ENCODE measurements at places on chromosomes 1 and 21.

- DNase-seq = no peak
These were observed 547.4 kb upstream of the CXADR start for GRCh38 chr21:16965424-16965823.

DNA sequence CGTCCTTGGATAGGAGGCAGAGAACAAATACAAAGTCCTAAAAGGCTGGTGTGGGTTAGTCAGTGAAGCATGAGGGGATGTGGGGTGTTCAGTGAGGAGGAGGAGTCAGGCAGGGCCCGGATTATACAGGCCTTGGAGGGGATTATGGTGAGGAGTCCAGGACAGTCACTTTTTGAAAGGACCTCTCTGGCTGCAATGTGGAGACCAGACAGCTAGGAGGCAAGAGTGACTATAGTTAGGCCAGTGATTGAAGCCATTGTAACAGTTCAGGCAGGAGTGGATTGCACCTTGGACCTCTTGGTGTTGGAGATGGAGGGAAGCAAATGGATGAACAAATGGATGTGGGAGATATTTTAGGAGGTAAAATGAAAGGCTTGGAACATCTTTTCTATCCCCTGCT lies 115.8 kb downstream of the C1orf94 start:
- DNase-seq = no peak

DNA sequence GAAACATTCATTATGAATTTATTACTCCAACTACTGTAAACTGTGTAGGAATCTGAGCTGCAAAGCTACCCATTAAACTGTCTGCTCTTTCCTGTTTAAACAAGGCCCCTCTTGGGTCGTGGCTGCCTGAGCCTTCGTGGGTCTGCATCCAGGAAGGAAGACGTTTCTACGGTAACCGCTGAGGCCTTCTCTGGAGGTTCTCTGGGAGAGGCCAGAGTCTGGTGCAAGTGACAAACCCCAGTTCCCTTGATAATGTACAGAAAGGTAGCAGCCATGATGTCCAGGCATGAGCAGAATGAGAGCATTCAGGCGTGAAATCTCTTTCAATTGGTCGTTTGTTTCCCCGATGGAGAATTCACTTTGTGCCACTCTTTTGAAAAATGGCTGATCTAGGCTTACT lies 350.2 kb downstream of the PLPP3 start:
- no peak for DNase-seq

DNA sequence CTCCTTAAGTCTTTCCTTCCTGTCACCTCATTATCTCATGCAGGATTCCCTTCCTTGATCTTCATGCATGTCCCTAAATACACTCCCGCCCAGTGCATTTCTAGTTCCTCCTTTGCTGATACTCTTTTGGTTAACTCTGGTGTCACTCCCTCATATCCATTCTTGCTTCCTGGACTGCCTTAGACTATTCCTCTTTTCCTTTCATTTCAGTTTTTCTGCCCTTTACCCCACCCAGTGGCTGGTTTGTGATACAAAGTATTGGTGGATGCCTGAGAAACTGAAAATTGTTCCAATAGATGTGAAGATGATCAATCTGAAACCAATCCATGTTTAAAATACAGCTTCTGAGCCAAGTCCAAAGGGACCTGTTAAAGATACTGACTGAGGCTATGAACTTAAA lies 553.8 kb upstream of the CAMK1G start:
- DNase-seq = no peak

GRCh38 chr1:109499081-109499480 lies 5.2 kb downstream of the CYB561D1 start:
- DNase-seq = no peak

DNA sequence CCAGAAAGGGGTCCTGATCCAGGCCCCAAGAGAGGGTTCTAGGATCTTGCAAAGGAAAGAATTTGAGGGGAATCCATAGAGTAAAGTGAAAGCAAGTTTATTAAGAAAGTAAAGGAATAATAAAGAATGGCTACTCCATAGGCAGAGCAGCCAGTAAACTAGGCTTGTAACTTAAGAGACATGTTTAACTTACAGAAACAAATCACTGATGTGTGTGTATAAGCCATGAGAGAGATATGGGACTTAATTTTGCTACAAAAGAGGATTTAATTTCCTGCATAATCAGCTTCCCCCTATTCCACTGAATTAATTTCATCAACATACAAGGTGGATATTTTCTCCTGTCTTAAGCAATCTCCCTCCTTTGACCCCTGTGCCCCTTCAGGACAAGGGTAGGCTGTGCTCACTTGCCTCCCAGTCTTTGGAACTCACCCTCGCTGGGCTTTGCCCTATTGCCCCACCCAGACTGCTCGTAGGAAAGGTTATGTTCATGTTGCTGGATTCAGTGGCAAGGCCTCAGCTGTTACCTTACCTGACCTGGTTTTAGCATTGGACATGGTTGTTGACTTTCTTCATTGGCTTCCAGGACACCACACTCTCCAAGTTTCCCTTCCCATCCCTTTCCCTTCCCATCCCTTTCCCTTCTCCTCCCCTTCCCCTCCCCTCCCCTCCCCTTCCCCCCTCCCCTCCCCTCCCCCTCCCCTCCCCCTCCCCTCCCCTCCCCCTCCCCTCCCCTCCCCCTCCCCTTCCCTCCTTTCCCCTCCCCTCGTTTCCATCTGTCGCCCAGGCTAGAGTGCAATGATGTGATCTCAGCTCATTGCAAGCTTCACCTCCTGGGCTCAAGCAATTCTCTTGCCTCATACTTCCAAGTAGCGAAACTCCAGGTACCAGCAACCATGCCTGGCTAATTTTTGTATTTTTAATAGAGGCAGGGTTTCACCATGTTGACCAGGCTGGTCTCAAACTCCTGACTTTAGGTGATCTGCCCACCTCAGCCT lies 44.6 kb downstream of the TBCE start:
- no peak for DNase-seq

DNA sequence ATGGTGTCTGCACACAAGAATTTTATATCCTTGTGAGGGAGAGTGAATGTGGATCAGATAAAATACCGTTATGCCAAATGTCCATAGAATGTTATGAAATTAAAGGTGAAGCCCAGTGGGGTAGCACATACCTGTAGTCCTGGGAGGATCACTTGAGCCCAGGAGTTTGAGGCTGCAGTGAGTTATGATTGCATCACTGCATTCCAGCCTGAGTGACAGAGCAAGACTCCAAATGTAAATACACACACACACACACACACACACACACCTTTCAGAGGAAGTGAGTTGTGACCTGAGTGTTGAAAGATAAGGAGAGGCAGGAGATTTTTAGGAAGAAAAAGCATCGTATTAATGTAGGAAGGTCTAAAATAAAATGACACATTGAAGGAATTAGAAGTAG lies 28.1 kb upstream of the ZYG11A start:
- DNase-seq = no peak

- DNase-seq = no peak
These were observed 267.2 kb upstream of the PLXNA2 start for GRCh38 chr1:208511242-208511860.

- DNase-seq = no peak
These were observed 8.7 kb upstream of the TTF2 start for GRCh38 chr1:117051224-117052064.

GRCh38 chr1:154883919-154884868 lies 14.1 kb upstream of the KCNN3 start:
- DNase-seq = no peak

DNA sequence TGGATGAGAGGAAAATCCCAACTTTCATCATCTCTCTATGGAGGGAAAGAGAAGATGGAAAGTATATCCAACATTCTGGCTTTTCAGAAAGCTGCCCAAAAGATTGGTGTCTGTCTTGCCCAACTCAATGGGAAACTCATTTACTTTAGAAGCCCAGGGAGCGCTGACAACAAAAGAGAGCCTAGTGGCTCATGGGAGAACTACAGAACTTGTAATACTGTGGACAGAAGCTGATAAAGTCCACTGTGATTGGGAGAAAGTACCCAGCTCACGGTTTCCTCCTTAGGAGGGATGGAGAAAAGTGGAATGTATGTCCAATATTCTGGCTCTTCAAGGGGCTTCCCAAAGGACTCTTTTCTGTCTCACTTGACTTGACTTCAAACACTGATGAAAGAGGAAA lies 66.0 kb downstream of the RGS21 start:
- no peak for DNase-seq

DNA sequence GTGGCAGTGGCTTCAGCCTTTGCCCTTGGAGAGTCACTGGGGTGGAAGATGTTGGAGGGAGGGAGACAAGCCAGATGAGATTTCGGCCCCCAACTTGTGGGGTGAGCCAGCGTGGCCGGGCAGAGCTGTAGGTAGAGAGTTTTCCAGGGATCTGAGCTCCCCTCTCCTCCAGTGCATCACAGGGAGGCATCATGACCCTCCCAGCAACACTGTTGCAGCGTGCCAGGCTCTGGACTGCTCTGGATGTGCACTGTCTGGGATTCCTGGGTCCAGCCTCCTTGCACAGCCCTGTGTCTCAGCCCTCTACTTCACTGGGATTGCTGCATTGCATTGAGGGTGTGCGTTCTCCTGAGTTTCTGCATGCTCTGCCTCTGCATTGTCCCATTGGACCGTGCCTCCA lies 8.9 kb downstream of the PTPRU start:
- DNase-seq = no peak

DNA sequence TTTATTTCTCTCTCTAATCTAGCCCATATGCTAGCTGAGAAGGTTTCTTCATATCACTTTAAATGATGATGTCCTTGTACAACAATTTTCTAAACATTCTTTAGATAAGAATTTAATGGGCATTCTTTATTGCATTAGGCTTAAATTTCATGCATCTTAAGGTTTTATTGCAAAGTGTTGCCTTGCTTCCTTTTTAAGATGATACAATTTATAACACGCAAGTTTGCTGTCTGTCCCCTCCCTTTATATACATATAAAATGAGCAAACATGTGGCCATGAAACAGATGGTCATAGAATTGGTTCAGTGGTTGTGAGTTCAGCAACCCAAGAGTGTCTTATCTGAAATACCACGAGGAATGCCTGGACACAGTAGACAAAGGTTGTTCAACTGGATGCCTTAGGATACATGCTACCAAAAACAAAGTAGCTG lies 12.1 kb downstream of the NBPF3 start:
- no peak for DNase-seq

DNA sequence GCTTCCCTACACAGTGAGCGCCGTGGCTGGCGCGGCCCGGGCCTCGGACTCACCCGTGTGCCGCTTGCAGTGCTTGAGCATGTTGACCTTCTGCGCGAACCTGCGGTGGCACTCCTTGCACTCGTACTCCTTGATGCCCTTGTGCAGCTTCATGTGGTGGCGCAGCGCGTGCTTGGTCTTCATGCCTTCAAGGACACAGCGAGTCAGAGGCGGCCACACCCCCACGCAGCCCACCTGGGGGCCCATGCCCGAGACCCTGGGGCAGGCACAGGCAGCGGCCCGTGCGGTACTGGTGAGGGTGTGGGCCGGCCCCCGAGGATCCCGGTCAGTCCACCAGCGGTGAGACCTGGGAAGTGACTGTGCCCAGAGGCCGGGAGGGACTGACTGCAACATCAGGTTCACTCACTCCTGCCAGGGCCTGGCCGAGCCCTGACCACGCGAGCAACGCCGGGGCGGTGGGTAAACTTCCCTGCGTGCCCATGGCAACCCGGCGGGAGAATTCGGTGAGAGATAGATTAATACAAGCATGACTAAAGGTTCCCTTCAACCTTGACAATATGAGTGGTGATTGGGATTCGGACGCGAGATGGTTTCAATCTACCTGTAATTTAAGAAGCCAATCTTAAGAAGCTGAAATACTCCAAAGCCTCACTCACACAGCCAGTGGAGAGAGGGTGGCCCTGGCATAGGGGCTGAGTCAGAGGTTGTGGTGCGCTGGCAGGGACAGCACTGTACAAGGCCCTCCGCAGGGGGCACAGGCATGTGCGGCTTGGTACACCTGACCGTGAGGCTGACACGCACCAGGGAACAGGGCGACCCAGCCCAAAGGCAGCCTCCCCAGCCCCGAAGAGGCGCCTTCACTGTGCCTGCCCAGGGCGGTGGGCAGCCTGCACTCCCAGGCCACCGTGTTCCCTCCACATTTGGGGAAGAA lies 49.1 kb upstream of the RIPK4 start:
- DNase-seq = no peak

DNA sequence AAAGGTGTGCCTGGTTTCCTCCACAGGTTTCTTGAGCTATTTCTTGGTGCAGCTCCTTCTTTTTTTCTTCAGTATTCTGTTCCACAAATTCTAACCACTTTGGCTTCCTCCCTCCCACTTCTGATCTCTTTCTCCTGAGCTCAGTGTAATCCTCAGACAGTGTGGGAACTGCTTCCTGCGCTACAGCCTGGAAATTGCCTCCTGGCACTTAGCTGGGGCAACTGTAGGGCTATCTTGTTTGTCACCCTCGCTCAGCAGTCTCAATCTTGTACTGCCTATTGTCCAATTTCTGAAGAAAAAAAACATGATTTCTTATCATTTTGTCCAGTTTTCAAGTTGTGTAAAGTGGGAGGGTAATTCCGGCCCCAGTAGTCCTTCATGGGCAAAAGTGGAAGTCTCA lies 24.0 kb upstream of the GALNT2 start:
- no peak for DNase-seq

DNA sequence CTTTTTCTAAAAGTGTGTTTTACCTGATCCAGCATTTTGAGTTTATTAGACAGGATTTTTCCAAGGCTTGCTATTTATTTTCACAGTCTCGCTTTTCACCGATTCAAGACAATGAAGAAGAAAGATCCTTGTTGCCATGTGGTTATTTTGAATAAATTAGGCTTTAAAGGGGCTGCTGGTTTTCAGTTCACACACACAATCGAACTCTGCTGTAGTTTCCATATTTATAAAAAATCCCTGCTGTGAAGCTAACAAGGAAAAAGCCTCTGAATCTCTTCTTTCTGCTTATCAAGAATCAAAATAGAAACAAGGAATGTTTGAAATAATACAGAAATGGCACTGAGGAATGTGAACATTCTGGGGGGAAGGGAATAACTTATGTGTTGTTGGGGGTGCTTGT lies 102.5 kb upstream of the KAZN start:
- DNase-seq = no peak

DNA sequence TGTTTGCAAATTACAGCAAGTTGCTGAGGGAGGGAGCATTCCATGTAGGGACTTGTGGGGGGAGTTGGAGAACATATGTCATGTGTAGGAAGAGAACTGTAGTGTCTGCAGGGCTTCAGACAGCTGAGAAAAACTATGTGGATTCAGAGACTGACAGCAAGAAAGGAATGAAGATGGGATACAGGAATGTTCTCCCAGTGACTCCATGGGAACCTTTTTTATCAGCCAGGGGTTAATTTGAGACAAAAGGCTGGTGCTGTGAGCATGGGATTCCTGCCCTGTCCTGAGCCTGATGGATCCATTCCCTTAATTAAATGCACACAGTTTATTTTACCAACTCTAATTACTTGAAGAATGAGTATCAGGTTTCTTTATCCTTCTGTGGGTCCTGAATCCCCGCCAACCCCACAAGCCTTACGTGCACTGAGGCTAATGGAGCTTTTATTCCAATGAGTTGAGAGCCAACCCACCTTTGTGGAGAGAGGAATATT lies 26.5 kb upstream of the PLXNA2 start:
- no peak for DNase-seq

DNA sequence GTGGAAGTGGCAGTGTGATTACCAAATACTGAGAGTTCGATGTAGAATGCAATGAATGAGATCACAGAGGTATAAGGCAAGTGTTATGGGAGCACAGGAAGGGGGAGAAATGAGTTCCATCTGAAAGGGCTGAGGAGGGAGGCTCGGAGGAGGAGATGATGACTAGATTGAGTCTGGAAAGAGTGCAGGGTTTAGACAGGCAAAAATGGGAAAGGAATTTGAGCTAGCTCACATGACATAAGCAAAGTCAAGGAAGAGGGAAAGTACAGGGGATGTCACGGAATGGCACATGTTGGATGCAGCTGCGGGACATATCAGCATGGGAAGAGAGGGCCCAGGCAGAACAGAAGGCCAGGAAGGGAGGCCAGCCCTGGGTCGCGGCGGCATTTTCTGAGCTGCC lies 132.7 kb downstream of the RUNX1 start:
- no peak for DNase-seq
